ENCODE measurements at places on chromosomes 6 and 20. TPM values are rescaled to one million over a fixed set of nuclear protein-coding genes. Genes with fewer than 3 reads are reported as not detected.
A peak's percentile ranks its signal among the peaks of the same experiment; 100 is the strongest.

- DNase-seq: no peak
These were observed 8.4 kb upstream of the NUP153 start for GRCh38 chr6:17714879-17715851.

DNA sequence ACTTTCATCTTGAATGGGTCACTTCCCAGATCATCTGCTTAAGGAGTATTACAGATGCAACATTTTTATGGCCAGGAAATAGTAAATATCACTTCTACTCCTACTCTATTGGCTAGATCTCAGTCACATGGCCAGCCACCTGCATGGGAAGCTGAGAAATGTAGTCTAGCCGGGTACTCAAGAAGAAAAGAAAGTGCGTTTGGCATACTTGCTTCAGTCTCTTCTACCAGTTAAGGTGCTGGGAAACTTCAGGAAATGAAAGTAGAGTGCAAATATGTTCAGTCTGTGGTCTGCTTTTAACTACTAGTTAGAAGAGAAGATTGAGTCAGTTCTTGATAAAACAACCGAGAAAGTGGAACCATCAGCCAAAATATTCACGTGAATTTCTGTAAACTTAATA, 129.2 kb downstream of the PDSS2 start:
- DNase-seq: peak; percentile 1

Gene NOL7
- total RNA-seq: 120 TPM

Gene ADAM33
- not detected for total RNA-seq

All from CD8-positive, alpha-beta memory T cell (primary cell).